Gastroesophageal sphincter (tissue), 4 donors: ENCODE measurements at places on chromosomes 4 and X. TPM values are rescaled to one million over a fixed set of nuclear protein-coding genes. Genes with fewer than 3 reads are reported as not detected.

Gene PCYT1B
- total RNA-seq = 1.6 TPM

Gene HS3ST1
- 1.2 TPM for total RNA-seq

Gene SLC10A6
- 0.35 TPM for total RNA-seq

DNA sequence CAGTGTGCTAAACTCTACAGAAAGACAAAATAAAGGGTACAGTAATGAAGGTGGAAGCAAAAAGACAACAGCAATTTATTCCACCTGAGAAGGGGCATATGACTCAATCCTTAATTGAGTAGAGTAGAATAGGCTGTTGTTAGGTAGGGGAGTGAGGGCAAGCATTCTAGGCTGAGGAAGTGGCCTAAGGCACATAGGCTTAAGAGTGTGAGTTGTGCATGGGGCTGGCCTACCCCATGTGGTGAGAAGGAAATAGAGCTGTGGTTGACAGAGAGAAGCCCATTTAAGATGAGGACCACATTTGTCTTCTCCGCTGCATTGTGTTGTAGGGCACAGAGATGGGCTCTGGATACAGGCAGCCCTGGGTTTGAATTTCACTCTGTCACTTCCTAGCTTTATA is 3.4 kb upstream of the ZCCHC18 start:
- no peak for ATAC-seq

DNA sequence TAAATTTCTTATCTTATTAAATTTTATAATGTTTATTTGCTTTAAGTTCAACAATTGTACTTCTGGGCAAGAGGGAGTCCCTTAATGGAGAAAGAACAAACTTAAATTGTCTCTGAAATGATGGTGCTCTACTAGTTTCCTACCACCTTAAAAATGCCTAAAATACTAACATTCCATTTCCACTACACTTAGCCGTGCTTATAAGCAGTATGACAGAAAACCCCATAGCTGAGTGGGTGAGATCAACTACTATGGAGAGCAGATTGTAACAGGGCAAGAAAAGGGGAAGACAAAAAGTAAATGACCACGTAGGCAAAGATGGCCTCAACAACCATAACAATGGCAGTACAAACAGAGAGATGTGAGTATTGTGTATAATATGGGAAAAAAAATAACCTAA is 35.0 kb downstream of the RFC1 start:
- ATAC-seq = no peak

DNA sequence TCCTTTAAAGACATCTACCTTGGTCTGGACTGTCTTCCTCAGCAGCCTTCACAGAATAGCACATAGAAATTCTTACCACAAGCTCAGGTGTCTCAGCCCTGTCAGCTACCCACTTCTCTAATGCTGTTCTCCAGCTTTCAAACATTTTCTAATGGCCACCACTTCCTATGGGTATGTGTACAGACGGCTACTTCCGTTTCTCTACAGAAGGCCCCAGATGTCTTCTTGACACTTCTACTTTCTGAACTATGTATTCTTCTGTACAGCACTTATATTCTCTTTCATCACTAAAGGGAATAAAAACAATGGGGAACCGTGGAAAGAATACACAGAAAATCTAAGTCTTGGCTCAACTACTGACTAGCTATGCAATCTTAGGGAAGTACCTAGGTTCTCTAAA is 13.3 kb downstream of the OPHN1 start:
- ATAC-seq = no peak

DNA sequence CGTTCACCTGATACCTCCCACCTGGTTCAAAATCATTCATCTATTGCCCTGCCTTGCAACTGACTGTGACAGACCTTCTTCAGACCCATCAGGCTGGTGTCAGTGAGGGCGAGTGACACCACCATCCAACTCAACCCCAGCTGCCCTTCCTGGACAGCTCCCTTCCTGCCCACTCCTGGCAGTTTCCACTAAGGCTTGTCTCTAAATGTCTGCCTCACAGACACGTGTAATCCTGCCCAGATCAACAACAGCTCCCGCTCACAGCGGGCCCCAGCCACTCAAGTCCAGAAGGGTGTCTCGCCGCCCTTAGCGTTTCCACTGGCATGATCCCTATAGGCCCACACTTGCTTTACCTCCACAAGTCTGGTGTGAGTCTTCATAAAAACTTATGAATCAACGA is 28.9 kb downstream of the ACSL1 start:
- no peak for ATAC-seq

- ATAC-seq = no peak
Measured at GRCh38 chr4:61553557-61554125, 353.5 kb downstream of the ADGRL3 start.

DNA sequence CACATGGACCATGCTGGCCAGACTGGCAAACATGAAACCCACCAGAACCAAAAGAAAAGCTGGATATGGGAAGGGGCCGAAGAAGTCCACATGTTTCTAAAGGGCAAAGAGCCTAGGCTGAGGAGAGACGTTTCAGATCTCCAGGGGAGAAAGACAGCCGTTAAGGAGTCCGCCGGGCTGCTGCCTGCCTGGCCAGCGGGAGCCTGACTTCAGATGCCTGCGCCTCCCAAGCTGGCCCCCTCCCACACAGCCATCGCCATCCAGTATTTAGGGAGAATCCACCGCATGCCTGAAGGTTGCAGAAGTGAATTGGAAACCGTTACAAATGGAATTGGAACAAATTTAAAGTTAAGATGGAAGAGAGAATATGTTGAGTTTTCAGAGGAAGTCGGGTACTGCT is 2.9 kb downstream of the TBL1X start:
- ATAC-seq = no peak

DNA sequence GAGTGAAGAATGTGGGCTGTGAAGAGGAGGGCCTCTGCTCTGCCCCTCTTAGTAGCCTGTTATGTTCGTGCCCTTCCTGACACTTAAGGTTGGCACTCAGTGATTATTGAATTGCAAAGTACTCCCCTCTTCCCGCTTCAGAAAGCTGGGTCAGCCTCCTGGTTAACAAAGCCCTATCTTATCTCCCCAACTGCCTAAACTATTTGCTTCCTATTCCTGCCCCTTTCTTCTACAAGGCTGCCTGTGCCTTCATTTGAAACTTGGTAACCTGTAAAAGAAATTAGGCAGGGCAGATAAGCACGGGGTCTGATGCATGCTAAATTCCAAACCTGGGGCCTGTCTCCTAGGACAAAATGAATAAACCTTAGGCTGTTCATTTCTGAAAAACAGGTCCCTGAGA is 23.1 kb upstream of the TMEM150C start:
- no peak for ATAC-seq

DNA sequence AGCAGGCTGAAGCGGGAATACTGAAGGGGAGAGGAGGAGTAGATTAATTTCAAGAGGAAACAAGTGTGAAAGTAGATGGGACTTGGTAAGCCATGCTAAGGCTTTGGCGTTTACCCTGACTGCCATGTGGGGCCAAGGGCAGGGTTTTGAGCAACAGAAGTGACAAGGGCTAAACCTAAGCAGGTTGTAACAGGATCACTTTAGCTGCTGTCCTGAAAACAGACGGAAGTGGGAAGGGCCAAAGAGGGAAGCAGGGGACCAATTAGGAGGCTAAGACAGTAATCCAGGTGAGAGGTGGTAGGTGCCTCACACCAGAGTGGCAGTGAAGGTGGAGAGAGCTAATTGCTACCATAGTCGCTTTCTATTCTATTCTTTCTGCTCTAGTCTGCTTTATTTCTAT is 166.5 kb downstream of the PJA1 start:
- no peak for ATAC-seq

GRCh38 chr4:184649971-184650855 is 675 bp downstream of the PRIMPOL start:
- ATAC-seq = no peak

DNA sequence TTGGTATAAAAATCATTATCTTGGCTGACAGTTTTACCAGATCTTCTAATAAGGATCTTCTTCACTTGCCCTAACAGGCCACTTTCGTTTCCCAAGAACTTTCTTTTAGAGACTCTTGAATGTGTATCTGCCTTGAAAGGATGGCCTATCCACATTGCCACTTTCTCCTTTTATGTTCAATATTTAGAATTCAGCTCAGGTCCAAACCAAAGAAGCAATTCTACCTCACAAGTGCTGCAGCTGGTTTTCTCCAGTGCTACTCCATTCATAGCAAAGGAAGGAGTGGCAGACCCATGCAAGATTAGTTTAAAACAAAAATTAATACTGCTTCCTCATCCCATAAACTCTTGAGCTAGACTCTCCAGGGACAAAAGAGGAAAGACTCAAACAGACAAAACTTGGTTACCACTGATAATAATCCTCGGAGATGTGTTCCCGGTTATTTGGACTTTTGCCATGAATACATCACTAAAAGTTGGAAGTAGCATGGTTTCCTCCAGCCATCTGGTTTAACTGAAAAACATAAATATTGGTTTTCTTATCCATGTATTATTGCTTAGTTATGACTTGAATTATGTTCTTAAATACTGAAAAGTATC is 401.8 kb downstream of the PABPC4L start:
- no peak for ATAC-seq

- ATAC-seq = no peak
Measured at GRCh38 chrX:10051866-10052480, 84.8 kb downstream of the CLDN34 start.

GRCh38 chr4:138938366-138938690 is 77.3 kb upstream of the NOCT start:
- peak; percentile 41 for ATAC-seq

DNA sequence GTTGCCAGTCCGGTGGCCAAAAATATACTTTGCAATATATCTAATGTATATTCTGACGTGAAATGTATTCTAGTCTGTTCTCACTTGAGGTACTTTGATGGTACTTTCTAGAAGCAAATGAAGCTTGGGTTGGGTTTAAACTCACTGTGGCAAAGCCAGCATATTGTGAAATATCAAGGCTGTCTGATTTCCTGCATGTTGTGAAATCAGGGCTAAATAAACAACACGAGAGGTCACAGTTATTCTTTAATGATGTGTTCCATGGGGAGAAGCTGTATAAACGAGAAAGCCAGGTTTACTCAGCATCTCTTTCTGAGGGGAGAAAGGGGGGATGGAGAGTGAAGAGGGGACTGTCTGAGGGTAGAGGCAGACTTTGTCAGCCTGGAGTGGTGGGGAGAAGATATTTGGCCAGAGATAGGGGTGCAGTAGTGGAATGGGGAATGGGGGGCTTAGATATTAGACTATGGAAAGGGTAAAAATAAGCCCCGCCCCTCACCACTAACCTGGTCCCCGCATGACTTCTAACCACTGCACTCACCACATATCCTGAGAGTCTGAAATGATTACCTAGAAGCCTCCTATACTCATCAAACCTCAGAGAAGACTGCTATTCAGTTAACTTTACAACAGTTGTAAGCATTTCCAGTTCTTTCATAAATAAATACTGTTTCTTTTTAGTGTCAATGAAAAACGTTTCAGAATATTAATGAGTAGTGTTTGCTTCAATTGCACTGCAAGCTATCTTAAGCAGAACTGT is 5.9 kb upstream of the SCARB2 start:
- ATAC-seq = peak; percentile 83

DNA sequence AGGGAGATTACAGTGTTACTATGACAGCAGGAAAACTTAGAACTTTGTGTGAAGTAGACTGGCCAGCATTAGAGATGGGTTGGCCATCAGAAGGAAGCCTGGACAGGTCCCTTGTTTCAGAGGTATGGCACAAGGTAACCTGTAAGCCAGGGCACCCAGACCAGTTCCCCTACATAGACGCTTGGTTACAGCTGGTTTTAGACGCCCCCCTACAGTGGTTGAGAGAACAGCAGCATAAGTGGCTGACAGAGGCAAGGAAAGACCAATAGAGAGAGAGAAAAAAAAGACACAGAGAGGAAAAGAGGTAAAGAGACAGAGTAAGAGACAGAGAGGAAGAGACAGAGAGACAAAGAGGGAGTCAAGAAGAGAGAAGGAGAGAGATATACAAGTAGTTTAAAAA is 144.5 kb downstream of the GC start:
- ATAC-seq = no peak

- ATAC-seq = no peak
Measured at GRCh38 chr4:82099928-82100579, 273.7 kb downstream of the HNRNPD start.

DNA sequence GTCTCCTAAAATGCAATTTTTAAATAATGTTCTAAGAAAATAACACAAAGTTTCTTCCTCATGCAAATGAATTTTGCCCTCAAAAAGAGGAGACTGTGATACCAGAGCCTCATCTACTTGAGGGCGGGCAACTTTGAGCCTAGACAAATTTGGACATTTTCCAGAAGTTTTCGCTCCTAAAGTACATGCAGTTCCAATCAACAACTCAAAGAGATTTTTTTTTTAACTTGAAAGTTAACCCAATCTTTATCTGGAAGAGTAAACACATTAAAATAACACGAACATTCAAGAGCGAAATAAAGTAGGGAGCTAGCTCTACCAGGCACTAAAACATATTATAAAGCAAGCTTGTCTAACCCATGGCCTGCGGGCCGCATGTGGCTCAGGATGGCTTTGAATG is 29.4 kb upstream of the FBXW7 start:
- no peak for ATAC-seq

DNA sequence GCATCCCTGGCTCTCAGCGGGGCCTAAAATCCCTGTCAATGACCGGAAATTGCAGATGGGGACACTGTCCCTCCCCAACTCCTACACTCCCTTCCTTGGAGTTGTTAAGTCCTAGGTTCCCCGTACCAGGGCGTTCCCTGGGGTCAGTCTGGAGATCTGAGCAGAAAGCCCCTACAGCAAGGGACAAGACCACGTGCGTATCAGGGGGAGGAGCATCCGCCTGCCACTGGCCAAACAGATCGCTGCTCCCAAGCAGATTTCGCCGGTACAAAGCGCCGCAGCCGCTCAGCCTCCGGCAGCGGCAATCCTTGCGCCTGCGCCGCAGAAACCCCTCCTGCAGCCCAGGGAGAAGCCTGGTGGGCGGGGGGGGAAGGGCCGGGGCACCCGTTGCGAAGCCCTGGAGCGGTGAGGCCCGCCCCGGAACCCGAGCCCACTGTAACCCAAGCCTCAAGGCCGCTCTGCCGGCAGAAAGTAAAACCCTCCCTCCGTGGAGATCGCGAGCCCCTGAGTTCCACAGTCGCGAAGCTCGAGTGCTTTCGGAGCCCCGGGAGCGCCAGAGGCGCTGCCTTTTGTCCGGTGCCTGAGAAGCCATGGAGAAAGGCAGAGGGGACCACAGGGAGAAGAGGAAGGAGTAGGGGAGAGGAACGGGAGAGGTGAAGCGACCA is 2.7 kb downstream of the CRMP1 start:
- ATAC-seq = no peak

DNA sequence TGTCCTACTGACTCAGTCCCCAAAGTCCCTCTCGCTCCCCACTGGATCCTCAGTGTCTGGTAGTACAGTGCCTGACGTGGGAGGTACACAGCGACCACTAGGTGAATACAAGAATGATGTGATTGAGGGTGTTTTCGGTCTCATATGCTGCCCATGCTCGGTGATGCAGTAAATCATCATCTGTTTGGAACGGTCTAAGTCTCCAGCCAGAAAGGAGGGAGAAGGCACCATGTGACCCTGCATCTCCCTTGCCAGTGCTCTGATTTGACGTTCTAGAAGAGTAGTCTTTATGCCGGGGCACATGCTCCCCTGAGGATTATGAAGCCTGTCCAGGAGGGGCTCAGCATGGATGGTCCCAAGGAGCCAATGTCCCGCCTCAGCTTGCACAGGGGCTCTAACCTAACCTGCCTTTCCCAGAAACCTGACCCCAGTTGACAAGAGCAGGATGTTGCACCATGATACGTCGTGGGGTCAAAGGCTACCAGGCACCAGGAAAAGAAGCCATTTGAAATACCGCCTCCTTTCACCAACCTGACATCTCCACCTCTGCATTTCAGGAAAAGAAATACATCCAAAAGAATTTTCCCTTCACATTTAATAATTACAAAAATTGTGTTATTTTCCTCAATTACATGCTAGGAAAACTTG is 13.8 kb upstream of the PLXNB3 start:
- no peak for ATAC-seq

GRCh38 chr4:94365304-94365703 is 22.7 kb upstream of the HPGDS start:
- no peak for ATAC-seq

GRCh38 chr4:67694662-67695061 is 6.3 kb downstream of the UBA6 start:
- no peak for ATAC-seq
